ENCODE measurements at places on chromosomes 3 and 15.

DNA sequence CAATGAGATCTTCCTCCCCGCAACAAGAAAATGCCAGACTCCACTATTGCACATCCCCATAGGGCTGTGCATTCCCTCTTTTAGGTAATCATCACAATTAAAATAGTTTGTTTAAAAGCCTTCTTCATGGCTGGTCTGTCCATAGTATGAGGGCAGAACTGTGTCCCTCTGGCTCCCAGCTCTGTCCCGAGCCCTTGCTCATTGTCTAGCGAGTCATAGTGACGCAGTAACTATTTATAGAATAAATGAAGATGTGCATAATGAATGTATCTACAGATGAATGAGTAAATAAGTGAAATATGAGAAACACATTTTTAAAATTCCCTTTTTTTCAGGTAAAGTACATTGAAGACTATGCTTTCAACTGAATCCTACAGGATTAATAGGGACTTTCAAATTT, 128.4 kb upstream of the TMC3 start:
- DNase-seq, result no peak

DNA sequence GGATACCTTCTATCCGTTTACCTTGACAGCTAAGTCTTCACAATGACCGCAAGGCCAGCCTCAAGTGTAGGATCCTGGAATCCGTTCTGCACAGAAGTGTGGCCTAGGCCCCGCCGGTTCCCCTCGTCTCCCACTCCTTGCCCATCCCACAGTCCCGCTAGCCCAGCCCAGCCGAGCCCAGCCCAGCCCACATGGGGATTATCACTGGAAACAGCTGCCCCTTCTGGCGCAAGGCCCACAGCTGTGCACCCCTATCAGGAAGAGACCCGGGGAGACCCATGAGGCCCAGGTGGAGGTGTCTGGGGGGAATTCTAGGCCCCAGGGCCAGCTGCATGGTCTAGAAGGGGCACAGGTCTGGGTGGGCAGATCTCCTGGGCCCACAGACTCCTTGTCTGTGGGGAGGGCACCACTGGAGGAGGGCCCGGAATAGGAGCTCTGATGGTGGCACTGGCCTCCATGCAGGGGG, 27.9 kb upstream of the KLF13 start:
- DNase-seq, result no peak

GRCh38 chr3:22101811-22102210, 350.8 kb upstream of the ZNF385D start:
- DNase-seq, result no peak

DNA sequence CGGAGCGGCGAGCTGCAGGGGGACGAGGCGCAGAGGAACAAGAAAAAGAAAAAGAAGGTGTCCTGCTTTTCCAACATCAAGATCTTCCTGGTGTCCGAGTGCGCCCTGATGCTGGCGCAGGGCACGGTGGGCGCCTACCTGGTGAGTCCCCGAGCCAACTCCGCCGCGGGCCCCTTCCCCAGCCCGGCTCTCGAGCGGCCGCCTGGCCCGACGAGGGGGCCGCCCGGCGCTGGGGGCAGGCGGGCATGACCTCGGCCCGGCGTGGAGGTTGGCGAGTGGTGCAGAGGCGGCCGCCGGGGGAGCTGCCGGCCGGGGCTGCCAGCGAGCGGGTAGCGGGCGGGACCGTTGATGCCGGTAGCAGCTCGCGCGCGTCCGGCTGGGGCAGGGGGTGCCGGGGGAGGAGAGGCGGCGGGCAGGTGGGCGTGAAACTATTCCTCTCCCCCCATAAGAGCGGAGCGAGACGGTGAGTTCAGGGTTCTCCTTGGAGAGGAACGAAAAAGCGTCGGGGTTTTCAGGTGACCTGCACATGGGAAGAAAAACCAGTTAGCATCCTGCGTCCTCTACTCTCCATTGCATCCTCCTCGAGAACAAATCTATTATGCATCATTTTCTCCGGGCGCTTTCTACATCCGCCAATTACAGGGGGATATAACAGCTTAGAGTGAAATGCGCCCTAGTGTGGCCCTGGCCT, 585 bp downstream of the SLCO3A1 start:
- DNase-seq, result no peak

DNA sequence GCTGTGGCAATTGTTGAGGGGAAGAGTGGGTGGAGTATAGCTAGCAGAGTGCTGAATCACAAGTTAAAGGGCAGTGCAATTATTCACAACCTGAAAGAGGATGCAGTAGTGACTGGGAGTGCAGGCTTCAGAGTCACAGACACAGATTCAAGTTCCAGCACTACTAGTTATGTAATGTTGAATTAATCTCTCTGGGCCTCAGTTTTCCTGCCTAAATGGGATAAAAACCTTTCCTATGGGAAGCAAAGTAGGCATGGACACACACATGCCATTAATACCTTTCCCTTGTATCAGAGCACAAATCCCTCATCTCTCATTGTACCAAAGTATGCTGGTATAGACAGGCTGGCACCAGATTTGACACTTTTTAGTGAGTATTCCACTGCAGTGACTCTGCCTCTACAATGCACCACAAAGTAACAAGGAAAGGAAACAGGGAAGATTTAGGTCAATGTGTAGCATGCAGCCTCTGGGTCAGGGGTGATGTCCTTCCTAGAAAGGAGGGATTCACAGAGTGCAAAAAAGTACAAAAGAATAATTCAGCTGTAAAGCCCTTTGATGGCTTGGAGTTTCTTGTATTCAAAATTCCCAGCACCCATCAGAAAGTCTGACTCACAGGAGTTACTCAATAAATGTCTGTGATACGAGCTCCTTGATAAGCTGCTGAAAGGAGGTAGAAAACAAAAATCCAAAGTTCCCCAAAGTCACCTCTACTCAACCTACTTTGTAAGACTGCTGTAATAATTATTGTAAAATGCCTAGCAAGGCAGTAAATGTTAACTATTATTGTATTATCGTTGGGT, 507.5 kb upstream of the TGFBR2 start:
- DNase-seq, result no peak

- DNase-seq, result no peak
Observed at GRCh38 chr15:66953523-66954229, 111.7 kb upstream of the SMAD3 start.

DNA sequence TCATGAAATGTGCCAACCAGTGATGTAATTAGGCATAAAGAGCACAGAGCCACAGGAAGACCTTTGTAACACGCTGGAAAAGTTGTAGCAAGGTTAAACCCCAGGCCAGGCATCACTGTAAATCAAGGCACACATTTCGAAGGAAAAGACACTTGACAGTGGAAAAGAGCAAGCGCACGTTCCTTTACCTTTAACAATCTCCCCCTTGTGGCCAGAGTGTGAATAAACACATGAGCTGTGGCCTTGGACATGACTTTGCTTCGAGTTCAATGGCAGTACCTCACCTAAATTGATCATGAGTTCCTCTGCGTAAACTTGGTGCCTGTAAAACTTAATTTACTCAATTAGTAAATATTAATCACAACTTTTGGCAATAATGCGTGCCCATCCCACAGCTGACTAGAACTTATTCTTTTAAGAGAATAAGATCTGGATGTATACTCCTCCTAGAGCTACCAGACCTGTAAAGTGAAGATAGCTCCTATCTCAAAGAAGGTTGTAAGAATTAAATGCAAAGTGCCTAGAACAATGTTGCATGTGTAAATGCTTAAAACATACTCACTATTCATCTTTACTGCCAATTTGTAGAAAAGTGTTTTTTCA, 757.0 kb upstream of the NECTIN3 start:
- no peak for DNase-seq

GRCh38 chr15:95561463-95561862, 769.0 kb upstream of the NR2F2 start:
- DNase-seq, result no peak

- DNase-seq, result no peak
Observed at GRCh38 chr3:18087988-18088387, 337.2 kb downstream of the SATB1 start.

DNA sequence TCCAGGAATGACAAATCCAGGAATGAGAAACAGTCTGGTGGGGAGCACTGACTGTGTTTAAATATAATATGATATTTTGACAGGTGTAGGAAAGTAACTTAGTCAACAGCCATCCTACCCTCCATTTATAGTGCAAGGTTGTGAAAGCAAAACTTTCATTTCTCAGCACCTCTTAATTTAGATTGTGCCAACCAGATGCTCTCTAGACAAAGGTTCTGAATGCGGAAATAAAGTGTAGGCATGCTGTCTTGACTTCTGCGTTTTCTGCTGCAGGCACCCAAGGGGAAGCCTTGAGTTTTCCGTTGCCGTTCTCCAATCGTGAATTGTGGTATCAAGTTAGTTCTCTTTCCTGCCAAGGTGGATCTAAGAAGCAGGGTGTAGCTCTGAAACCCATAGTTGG, 261.9 kb upstream of the SUCLG2 start:
- no peak for DNase-seq

GRCh38 chr15:78100886-78101285, 8.5 kb downstream of the SH2D7 start:
- DNase-seq, result no peak

- no peak for DNase-seq
Observed at GRCh38 chr3:189907803-189908202, 212.9 kb downstream of the P3H2 start.

DNA sequence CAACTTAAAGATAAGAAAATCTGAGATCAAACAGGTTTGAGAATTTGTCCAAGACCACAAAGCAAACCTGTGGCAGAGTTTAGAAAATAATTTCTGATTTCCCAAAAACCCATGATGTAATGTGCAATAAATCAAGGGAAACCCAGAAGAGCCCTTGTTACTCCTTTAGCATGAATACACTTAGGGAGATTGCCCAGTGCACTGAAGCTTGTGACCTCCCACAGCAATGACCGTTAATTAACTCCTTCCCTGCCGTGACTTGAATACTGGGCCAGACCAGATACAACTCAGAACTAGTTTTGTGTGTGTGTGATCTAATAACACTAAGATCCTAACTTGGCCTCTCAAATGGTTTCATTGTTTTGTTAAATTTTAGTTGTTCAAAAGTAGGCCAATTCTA, 2.5 kb downstream of the PRKAR2A start:
- DNase-seq, result peak; percentile 0

GRCh38 chr3:172239218-172239790, 199.9 kb downstream of the FNDC3B start:
- no peak for DNase-seq

DNA sequence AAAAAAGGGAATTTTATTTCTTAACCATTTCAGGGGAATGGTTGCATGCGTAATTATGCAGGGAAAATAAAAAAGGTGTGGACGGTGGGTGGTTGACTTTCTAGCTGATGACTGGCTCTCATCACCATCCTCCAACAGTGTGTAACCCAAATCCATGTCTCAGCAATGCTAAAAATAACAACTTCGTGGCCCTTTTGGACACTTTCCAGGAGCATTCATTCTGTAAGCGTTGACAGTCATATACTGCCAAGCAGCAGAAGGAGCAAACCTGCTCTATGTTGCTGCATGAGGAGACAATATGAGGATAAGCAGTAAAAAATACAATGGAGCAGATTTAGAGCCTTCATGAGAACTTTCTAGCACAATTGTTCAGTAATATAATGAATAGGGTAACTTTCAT, 189.1 kb downstream of the ANXA2 start:
- DNase-seq, result peak; percentile 31

DNA sequence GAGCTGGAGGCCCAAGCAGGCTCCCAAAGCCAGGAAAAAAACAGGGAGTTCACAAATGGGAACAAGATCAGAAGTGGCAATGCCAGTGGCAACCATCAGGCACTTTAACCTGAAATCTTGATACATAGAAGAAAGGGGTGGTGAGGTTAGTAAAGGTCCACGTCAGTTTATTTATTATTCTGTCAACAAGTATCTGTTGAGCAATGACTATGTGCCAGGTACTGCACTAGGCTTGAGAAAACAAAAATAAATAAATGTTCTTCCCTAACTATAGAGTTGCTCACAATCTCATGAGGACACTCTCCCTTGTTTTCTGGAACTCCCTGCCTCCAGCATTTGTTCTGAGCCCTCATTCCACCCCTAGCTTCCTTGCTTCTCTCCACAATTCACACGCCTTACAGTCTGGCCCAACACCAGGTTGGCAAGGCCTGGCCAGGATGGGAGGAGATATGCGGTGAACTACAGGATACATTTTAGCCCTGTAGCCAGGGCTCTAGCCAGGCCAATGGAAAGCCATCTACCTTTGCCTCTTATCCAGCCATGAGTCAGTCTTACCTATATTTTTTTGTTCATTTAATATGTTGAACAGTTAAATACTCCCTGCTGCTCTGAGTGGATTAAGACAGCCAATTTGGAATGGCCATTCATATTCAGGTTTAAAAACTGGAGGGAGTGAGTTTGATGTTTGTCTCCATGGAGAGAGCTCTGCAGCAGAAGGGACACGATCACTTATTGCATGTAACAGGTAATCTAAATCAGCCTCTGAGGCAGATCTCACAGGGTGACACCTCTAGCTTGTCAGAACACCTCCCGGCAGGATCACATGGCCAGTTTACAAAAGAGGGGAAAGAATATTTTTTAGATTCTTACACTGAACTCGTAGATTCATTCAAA, 161.9 kb upstream of the ATP11B start:
- DNase-seq, result no peak

GRCh38 chr15:39429898-39430357, 151.0 kb upstream of the THBS1 start:
- peak; percentile 43 for DNase-seq

DNA sequence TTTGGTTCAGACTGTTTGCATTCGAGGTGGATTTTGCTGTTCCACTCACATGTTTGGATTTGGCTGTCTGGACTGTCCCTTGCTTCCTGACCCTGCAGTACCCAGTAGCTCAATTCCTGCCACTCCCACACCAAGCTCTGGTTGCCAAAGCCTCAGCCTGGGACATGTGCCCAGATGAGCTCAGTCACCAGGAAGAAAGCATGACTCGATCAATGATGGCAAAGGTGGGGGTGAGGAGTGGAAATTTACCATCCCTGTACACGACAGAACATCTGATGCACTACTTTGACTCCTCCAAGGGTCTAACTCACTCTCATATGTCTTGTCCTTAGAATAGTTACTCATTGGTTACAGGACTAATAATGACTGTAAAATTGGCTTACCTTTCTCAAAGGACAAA, 45.2 kb downstream of the ZNF385D start:
- DNase-seq, result no peak

- no peak for DNase-seq
Observed at GRCh38 chr3:353191-353739, 156.7 kb downstream of the CHL1 start.

DNA sequence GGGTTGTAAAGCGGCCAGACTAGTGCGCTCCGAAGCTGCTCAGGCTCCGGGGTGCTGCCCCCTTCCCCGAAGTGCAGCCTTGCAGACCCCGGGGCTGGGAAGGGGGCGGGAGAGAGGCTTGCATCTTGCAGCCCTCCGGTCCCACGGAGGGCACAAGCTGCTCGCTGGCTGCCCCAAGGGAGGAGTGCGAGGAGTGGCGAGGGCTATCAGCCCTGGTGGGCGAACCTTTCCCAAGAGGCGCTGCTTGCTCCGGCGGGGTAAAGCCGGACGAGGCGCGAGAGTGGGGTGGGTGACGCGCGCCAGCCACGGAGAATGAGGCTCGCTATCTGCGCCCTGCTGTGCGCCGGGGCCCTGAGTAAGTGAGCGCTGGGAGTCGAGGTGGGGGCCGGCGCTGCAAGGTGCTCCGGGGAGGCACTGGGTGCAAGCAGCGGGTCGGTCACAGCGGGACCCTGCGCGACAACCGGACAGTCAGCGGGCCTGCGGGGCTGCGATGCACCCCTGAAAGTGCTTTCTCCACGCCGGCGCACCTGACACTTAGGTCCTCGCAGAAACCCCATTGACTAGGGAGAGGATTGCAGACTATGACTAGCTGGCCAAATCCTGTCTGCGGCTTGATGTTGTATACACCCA, 12.7 kb upstream of the TOPBP1 start:
- DNase-seq, result no peak
